Tibial nerve (tissue), 4 donors: ENCODE measurements at places on chromosomes 5 and 9. TPM values are rescaled to one million over a fixed set of nuclear protein-coding genes. Genes with fewer than 3 reads are reported as not detected.

CA9 gene
- total RNA-seq: not detected

DNA sequence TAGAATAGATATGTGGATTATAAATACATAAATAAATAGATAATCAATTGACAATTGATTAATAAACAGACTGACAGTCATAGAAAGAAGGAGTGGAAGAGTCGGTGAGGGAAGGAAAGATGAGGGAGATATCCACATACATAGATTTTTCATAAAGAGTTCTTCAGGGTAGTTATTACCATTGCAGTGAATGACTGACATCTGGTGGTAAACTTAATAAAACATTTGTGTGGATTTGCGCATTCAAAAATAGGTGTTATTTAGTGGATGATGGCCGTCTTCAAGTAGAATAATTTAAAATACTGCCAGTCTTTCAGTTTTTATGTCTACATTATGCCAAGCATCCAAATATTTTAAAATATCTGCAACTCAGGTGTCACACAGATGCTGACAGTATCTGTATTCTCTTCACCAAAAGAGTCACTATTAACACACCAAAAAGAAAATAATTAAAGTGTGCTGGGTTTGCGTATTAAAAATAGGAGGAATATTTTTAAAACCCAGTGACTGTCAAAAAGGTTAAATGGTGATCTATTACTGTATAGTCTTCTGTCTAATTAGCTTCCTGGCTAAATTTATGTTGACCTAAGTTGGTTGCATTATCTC lies 78.8 kb downstream of the GIN1 start:
- no peak for DNase-seq

DNA sequence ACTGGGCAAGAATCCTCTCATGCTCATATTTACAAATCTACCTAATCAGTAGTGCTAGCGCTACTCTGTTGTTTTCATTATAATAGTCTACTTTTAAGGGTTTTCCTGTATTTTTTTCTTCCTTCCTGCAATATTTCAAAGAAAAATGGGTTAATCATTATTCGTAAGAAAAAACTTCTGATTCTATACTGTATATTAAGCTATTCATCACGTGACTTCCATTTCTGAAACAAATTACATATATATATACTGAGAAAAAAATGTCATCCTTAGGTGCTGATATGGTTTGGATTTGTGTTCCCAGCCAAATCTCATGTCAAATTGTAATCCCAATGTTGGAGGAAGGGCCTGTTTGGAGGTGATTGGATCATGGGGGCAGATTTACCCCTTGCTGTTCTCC lies 197.0 kb downstream of the FBXL17 start:
- no peak for DNase-seq

DNA sequence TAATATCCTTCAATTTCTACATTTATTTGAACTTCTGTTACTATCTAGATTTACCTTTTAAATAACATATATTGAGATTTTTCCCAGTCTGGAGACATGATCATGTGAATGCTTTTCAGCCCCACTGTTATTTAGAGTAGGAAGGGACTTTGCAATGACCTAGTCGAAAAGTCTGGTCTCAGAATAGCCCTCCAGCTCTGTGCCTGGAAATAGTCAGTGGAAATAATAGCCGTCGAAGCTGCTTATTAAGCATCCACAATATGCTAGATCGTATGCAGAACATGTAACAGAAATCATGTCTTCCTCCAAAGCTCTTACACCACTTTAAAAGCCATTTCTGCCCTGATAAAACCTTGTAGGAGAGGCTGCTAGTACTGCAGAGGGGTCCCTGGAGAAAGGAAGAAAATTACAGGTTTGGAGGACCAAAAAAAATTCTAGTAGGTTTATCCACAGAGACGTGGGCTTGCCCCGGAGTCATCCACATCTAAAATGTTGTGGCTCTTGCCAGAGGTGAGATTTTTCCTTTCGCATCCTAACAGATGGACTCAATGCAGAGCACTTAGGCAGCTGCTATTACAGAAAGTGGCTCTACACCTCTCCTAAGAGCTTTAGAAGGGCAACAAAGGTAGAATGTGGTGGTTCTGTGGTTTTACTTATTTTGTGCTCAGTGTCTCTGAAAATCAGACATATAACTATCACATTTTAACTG lies 2.5 kb upstream of the FGF1 start:
- no peak for DNase-seq
